ENCODE measurements at places on chromosomes 5 and 9. TPM values are rescaled to one million over a fixed set of nuclear protein-coding genes. Genes with fewer than 3 reads are reported as not detected.

Gene CNTLN
- total RNA-seq = 1.5 TPM

Gene SPACA9
- total RNA-seq = 0.88 TPM

DNA sequence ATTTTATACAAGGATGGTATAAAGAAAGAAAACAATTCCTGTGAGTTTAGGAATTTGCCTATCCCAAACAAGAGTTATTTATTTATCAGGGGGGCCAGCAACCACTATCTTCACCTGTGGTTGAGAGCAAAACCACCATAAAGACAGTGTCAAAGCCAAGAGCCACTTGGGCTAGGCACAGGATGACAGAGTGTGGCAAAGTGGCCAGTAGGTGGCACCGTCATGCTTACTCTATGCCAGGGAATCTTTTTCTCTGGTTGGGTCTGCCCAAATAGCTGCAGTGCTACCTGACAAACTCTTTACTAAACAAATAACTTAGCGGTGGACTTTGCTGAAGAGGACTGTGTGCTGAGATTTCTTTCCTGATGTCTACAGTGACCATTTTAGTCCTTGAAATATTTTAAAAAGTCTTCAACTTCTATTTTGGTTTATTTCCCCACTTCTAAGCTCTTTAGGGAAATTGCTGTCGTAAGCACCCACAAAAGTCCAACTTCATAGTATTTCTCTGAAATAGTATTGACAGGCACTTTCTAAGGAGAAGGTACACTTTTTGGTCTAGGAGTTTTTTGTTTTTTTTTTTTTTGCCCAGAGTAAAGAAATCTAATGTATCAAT is 285.0 kb downstream of the RFX3 start:
- H3K4me1 ChIP-seq = no peaks in the 10 kb centered on the region
- no peaks in the 10 kb centered on the region for H3K36me3 ChIP-seq
- H3K4me3 ChIP-seq = no peak overlapping the region
- H3K27ac ChIP-seq = no peak overlapping the region

GRCh38 chr9:97769208-97769607 is 72.1 kb upstream of the XPA start:
- H3K4me1 ChIP-seq = no peaks in the 10 kb centered on the region
- H3K36me3 ChIP-seq = no peaks in the 10 kb centered on the region
- peaks cover 10% of the 10 kb centered on the region for H3K27me3 ChIP-seq
- no peak for DNase-seq
- H3K27ac ChIP-seq = no peak overlapping the region
- H3K4me3 ChIP-seq = no peak overlapping the region

- H3K36me3 ChIP-seq = no peaks in the 10 kb centered on the region
Observed at GRCh38 chr9:88789785-88790184, 201.5 kb upstream of the S1PR3 start.

DNA sequence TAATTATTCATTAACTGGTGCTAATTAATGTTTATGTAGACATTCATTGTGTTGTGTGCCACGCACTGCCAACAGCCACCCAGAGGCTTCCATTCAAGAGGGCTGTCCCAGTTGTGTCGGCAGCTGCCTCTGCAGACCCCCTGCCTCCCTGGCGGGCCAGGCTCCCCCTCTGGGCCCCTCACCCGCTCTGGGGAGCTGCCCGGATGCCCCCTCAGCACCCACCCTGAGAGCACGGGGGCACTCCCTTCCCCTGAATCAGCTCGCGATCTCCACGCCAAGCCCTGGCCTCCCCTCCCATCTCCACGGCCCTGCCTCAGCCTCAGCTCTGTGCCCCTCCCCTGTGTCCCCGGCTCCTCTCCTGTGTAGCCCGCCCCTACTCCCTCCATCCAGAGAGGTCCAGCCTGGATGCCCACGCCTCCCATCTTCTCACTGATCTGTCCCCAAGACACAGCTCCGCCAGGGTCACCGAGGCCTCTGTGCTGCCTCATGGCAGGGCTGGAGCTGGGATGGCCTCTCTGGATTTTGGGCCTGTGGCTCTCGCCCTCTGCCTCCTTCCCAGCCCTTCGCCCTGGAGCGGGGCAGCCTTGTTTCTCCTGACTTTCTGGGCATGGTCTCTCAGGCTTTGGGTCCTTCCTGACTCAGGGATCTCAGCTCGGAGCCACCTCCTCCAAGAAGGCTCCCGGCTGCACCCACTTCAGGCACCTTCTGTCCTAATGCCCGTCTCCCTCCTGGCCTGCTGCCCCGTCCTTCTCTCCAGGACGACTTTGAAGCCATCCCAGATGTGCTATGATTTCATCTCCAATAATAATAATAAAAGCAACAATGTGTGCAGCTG is 16.0 kb upstream of the SLC9A3 start:
- no peak overlapping the region for H3K27ac ChIP-seq
- H3K4me3 ChIP-seq = no peak overlapping the region
- H3K36me3 ChIP-seq = no peaks in the 10 kb centered on the region

- H3K4me1 ChIP-seq = no peaks in the 10 kb centered on the region
- H3K4me3 ChIP-seq = no peak overlapping the region
- H3K27ac ChIP-seq = no peak overlapping the region
- DNase-seq = no peak
- peaks cover 2% of the 10 kb centered on the region for H3K27me3 ChIP-seq
Observed at GRCh38 chr5:92907938-92908606, 672.9 kb downstream of the NR2F1-AS1 start.

DNA sequence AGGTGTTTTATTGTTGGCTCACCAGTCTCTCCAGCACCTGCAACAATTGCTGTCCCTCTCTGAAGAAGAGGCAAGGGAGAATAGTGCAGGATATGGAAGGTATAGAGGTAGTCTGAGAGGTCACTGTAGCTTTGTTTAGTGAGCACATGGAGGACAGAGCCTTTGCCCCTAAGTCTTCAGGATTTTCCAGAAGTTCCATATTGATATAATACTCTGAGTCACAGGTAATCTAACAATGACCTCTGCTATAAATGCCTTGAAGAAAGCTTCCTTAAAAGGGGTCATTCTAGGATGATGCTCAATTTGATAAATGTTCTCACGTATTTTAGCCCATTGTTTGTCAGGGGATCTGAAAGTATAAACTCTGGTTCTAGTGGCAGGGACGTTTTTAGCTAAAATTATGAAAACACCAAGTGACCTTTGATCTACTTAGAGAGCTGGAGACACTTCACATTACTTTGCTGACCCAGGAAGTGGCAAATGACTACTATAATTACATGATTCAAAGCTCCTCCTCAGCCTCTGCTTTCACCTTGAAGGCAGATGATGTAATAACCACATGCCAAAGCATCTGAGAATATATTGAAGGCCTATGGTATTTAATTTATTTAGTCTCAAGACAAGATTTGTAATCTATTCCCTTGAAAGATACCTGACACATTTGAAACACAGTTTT is 366.9 kb upstream of the NUDT12 start:
- H3K27ac ChIP-seq = no peak overlapping the region
- DNase-seq = no peak
- H3K36me3 ChIP-seq = no peaks in the 10 kb centered on the region
- no peaks in the 10 kb centered on the region for H3K4me1 ChIP-seq
- H3K4me3 ChIP-seq = no peak overlapping the region

- peaks cover 13% of the 10 kb centered on the region for H3K4me1 ChIP-seq
- no peak overlapping the region for H3K27ac ChIP-seq
- H3K4me3 ChIP-seq = no peak overlapping the region
- no peak for DNase-seq
Observed at GRCh38 chr5:172954751-172955159, 4.5 kb upstream of the RPL26L1 start.

- peaks cover 9% of the 10 kb centered on the region for H3K36me3 ChIP-seq
- peaks cover 78% of the 10 kb centered on the region for H3K4me1 ChIP-seq
- H3K27ac ChIP-seq = peak overlapping the region; percentile 98
- H3K4me3 ChIP-seq = peak overlapping the region; percentile 13
- DNase-seq = peak; percentile 89
Observed at GRCh38 chr5:67206929-67207328, 10.3 kb upstream of the CD180 start.

Measured in activated T-helper 1 cell treated with anti-CD3 and anti-CD28 coated beads, Interleukin-12 subunit alpha, Interleukin-12 subunit beta, Interleukin-2, Interleukin-4 antibody, amounts not matched to agents 30 ng/mL and 10 ng/mL and 1 ng/mL, durations not matched to agents 14 hours and 24 hours and 36 hours (primary cell).